NCI-H774 (cell line): ENCODE measurements at places on chromosomes 5 and 9.

DNA sequence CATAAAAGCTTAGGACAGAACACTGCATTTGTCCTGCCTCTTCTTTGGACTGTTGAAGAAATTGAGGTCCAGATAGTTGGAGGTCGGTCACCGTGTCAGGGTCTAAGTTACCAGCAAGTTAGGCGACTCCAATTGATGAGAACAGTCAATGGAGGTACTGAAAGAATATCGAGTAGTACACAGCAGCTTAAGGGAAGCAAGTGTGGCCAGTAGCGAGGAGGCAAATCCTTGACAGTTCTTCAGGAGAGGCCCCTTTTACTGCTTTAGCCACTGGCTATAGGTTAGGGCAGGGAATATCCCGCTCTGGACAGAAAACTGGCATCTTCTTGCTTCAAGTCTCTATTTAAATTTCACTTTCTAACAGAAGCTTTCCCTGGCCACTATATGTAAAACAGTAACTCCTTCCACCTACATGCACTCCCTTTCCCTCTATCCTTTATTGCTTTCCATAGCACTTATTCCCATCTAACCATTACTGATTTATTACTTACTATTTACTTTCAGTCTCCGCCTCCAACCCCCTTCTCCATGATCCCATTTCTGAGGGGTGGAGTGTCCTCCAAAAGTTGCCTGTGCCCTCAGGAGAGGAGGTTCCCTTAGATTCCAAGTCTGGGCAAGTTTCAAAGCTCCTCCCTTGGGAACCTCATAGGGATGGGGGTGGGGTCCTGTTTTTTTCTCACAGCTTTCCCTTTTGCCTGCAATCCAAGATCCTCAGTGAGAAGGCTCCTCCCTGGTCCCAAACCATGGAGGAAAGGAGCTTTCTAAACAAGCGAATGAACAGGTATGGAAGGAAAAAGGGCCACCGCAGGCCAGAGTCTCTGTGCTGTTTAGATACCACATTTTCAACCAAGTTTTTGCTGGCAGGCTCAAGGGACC is 4.1 kb upstream of the PRDM6 start:
- no peak for DNase-seq

GRCh38 chr5:57349214-57349613 is 133.4 kb downstream of the ACTBL2 start:
- no peak for DNase-seq

DNA sequence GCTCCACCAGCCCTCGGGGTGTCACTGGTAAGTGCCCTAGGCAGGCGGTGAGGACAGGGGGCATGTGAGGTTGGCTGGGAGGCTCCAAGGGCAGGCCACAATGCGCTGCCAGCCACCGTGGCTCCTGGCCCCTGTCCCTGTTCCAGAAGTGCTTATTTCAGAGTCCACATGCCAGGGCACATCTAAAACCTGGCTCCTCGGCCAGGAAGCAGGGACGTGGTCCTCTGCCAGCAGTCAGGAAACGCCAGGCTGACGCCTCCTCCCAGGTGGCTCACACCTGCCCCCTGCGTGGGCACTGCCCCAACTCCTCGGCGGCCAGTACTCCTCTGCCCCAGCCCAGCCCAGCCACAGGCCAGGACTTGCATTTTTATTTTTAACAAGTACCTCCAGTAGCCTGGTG is 68.5 kb downstream of the SECISBP2 start:
- no peak for DNase-seq

DNA sequence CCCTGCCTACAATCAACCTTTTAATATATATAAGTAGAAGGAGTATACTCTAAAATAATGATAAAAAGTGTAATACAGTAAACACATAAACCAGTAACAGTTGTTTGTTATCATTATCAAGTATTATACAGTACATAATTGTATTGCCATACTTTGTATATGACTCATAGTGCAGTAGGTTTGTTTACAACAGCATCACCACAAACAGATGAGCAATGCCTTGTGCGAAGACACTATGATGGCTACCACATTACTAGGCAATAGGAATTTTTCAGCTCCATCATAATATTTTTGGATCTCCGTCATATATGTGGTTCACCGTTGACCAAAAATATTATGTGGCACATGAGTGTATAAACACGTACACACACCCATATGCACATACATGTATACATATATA is 69.7 kb upstream of the APC start:
- no peak for DNase-seq

GRCh38 chr9:134062461-134063087 is 5.3 kb downstream of the BRD3 start:
- DNase-seq, result no peak
